ENCODE measurements at places on chromosomes 1 and 21.

GRCh38 chr1:12568009-12568767, 49.8 kb downstream of the DHRS3 start:
- no peak for DNase-seq

- no peak for DNase-seq
Measured at GRCh38 chr1:147736883-147737282, 23.5 kb downstream of the GJA5 start.

DNA sequence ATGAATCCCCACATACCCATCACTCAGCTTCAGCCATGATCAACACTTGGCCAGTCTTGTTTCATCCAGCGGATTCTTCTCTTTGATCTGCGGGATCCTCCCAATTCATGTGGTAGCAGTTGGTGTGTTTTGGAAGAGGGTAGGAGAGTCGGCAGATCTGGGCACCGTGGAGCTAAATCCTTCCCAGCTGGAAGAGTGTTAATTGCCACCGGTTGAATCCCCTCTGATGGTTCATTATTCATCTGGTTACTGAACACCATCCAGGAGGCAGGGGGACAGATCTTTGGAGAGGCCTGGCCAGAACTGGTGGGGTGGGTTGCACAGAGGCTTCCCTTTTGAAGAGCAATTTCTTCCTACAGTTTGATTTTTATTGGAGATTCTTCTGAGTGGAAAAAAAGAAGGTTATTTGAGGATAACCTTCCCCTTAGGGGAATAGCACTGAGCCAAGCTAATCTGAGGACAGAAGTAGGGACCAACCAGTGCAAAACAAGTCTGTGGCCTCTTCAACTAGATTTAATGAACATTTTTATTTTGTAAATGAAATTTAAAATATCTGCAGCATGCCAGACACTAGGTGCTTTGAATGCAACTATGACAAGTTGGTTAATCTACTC, 8.1 kb downstream of the NFASC start:
- DNase-seq = no peak

- DNase-seq = no peak
Measured at GRCh38 chr1:73749996-73750395, 448.0 kb downstream of the LRRIQ3 start.

DNA sequence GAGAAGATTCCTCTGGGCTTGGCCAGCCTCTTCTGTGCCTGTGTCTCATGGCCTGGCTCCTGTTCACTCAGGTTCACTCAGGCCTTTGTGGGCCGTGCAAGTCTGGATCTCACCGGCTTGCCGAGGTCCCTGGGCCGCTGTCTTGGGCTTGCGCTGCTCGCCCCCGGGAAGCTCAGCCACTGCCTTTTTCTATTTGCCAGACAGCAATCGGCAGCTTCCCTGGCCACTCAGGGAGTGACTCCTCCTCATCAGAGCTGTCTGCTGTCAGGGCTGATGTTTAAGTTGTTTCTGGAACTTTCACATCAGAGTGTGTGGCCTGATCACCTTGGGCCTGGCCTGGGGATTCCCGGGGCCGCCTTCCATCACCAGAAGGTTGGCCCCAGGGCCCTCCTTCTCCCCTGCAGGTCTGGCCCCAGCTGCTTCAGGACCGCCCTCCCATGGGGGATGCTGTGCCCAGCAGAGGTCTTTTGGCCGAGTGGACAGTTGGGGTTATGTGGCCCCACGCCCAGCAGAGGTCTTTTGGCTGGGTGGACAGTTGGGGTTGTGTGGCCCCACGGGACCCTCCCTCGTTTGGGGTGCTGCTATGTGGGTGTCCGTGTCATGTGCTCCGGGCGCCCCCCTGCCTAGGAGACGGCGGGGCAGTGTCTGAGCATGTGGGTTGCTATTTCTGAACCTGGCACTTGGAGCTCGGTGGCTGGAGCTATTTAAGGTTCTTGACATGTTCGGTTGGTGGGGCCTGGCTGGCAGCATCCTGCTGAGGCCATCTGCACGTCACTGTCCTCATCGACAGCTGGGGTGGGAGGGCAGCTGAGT, 12.5 kb downstream of the SLX9 start:
- no peak for DNase-seq

- no peak for DNase-seq
Measured at GRCh38 chr1:111142356-111142975, 2.4 kb downstream of the CEPT1 start.

DNA sequence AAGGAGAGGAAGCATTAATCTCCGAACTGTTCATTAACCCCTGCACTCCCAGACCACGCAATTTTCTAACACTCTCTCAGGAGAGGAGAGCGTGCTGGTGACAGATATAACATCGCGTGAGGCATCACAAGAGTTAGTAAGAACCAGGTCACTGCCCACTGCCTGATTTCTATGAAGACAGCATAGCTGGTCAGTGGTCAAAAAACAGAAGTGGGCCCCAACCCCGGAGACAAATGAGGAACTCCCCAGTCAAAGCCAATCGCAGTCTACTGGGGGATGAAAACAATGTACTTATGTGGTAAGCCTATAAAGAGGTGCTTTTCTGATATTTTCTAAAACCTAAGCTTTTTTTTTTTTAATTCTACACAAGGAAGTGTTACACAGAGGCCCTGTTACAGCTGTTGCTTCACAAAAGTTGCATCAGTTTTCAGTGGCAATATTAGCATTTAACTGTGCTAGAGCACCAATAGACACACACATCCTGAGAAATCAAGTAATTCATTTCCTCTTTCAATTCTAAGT, 231.8 kb upstream of the IRF2BP2 start:
- no peak for DNase-seq

DNA sequence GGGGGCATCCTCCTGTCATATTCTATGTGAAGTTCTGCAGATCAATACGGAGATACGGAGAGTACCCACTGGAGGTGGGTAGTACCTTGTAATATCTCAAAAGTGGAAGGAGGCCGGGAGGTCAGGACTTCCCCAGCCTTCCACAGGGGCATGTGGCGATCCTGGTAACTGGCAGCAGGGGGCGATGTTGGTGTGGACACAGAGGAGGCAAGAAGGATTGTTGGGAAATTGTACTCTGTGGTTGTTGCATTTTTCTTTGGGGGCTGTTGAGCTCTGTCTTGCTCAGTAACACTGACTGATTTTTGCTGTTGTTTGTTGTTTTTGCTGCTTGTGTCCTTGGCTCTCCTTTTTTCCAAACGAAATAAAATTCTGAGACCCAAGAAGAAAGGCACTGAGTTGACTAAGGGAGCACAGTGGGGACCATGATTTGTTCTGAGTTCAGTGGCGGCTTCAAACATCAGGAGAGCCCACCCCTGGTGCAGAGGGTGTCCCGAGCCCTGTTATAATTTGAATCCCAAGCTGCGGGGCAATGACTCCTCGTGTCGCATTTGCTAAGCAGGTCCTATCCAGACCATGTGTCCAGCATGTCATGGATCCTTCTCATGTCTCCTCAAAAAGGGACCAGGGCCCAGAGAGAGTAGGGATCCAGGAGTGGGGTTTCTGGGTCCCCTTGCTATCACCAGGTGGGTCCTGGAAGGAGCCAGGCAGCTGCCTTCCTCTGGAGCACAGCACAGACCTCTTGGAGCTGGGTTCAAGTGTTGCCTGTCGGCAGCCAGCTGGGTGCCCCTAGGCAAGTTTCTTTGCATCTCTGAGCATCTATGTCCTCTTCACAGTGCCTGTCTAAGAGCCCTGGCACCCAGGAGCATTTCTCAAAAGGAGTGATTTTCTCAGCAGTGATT, 22.8 kb downstream of the LHX4 start:
- peak; percentile 38 for DNase-seq

All from T-helper 17 cell (primary cell).